Activated T-cell treated with anti-CD3 and anti-CD28 coated beads for 1 hour (primary cell): ENCODE measurements at places on chromosomes 6 and 20.

- no peak for DNase-seq
These were observed 20.9 kb downstream of the SLC9A8 start for GRCh38 chr20:49833483-49833882.

GRCh38 chr20:53611449-53611894 lies 17.8 kb upstream of the ZNF217 start:
- DNase-seq, result no peak

DNA sequence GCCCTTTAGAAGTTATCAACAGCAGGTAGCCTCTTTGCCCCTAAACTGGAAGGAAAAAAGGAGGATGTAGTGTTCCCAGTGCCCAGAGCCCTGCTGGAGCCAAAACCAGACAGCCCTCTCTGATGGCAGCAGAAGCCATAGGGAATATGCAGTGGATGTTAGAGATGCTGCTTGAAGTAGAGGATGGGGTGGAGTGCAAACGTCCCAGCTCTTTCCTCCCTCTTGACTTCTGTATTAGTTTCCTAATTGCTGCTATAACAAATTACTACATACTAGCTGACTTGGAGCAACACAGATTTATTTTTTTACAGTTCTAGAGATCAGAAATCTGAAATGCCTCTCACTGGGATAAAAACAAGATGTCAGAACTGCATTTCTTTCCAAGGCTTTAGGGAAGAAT lies 12.5 kb upstream of the CD2AP start:
- DNase-seq, result no peak

GRCh38 chr6:50959081-50959641 lies 140.5 kb downstream of the TFAP2B start:
- DNase-seq, result no peak

DNA sequence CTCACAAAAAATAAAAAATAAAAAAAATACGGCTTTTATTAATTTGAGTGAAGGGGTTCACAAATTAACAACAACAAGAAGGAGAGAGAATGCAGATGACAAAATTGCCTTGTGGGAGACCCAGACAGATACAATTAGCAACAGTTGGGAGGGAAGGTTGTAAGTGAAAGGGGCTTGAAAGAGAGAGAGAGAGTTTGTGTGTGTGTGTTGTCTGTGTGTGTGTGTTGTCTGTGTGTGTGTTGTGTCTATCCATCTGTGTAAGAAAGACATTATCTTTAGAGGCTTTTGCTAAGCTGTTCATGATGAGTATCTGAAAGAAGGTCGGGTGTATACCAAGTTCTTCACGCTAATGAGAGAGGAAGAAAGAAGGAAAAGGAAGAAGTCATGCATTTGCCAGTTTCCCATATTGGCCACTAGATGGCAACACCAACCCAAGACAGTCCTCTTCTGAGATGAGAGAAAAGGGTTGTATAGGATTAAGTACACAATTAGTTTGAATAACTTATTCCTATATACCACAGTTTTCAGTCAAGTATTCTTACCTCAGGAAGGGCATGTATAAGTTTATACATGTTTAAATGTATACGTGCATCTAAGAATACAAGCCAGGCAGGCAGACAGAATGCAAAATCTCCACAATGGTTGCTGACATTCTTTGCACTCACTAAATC lies 63.7 kb upstream of the CD2AP start:
- DNase-seq, result no peak

DNA sequence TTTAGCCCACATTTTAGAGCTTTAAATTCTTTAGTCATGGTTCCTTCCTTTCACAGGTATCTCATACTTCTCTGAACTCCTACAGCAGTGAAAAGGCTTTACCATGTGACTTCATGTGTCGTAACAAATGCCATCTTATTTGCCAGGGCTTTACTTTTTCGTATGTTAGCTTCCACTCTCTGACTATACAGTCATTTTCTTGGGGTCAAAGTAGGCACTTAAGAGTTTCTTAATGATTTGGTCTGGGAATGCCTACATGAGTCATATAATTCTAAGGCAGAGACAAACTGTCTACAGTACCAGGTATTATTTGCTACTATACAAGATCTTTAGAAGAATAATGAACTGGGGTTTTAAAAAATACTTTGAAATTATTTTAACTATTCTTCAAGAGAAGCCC lies 15.0 kb downstream of the RAB23 start:
- no peak for DNase-seq
